Tibial artery (tissue), 4 donors: ENCODE measurements at places on chromosomes 3 and 15.

- no peaks in the 10 kb centered on the region for H3K27me3 ChIP-seq
- H3K36me3 ChIP-seq = no peaks in the 10 kb centered on the region
- H3K4me3 ChIP-seq = no peak overlapping the region
- no peaks in the 10 kb centered on the region for H3K4me1 ChIP-seq
- DNase-seq = no peak
Measured at GRCh38 chr3:186105543-186105942, 3.3 kb downstream of the ETV5 start.

DNA sequence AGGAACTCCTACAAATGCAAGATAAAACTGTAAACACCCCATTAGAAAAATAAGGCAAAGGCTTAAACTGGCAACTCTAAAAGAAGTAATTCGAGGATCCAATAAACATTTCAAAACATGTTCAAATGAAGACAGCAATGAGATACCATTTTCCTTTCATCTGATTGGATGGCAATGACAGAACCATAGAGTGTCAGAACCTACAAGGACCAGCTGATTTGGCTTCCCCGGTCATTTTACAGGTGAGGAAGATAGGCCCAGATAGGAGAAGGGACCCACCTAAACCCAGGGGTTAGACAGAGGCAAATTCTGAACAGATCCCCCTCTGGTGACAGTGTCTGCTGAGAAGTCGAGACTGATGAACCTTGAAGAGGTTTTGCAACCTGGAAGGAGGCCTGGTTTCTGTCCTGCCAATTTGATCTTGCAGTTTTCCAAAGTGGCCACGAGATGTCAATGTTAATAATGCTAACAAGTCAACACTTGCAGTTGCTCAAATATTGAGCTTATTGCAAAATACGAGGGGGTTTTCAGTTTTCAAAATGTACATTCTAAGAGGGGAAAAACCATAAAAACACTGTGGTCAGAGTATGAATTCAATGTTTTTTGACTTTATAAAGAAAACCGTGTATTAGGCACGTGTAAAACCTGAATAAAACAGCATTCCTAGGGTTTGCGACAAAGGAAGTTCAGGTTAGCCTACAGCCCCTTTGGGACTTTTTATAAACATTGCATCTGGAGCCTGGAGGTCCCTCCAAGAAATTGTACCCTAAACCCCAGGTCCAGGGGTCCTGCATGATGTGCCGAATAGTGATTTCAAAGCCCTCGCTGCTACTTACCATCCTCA lies 21.5 kb downstream of the CFAP161 start:
- H3K4me3 ChIP-seq = no peak overlapping the region
- H3K4me1 ChIP-seq = peaks cover 4% of the 10 kb centered on the region
- no peak overlapping the region for H3K27ac ChIP-seq
- DNase-seq = no peak
- H3K36me3 ChIP-seq = no peaks in the 10 kb centered on the region
- no peaks in the 10 kb centered on the region for H3K27me3 ChIP-seq

GRCh38 chr15:60893886-60894285 lies 335.2 kb downstream of the RORA start:
- no peaks in the 10 kb centered on the region for H3K27me3 ChIP-seq
- H3K4me3 ChIP-seq = no peak overlapping the region
- no peaks in the 10 kb centered on the region for H3K36me3 ChIP-seq
- H3K4me1 ChIP-seq = no peaks in the 10 kb centered on the region

- H3K27ac ChIP-seq = peak overlapping the region; percentile 95
- H3K27me3 ChIP-seq = no peaks in the 10 kb centered on the region
- no peaks in the 10 kb centered on the region for H3K36me3 ChIP-seq
- H3K4me3 ChIP-seq = peak overlapping the region; percentile 69
- DNase-seq = no peak
Measured at GRCh38 chr3:99639579-99639978, 1.2 kb downstream of the COL8A1 start.

- no peak overlapping the region for H3K4me3 ChIP-seq
- DNase-seq = no peak
- H3K36me3 ChIP-seq = no peaks in the 10 kb centered on the region
- no peaks in the 10 kb centered on the region for H3K27me3 ChIP-seq
- H3K27ac ChIP-seq = no peak overlapping the region
- peaks cover 22% of the 10 kb centered on the region for H3K4me1 ChIP-seq
Measured at GRCh38 chr15:100597862-100598261, 4.1 kb downstream of the LINS1 start.

DNA sequence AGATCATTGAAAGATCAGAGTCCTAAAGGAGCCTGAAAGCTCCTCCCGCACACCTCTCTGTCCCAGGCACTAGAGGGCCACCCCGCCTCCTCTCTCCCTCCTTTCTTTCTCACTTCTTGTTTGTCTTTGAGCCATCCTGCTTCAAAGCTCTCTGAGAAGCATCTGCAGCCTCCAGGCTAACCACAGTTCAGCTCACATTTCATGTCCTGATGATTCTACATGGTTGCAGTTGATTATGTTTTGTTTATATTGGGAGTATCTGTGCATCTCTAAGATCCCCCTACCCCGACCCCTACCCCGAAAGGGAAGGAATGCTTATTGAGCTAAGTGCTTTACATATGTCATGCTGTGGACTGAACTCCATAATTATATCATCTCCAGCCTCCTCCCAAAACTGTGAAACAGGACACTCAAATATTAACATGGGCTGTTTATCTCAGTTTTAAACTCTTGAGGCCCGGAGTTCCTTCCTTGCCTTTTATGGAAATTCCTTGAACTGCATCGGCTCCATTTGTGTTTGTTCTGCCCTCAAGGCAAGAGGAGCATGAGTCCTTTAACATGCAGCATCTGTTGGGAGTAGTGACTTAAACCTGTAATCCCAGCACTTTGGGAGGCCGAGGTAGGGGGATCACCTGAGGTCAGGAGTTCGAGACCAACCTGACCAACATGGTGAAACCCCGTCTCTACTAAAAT lies 30.9 kb downstream of the MGLL start:
- DNase-seq = no peak
- H3K27ac ChIP-seq = peak overlapping the region; percentile 79
- H3K27me3 ChIP-seq = no peaks in the 10 kb centered on the region
- peaks cover 47% of the 10 kb centered on the region for H3K4me1 ChIP-seq
- no peak overlapping the region for H3K4me3 ChIP-seq

DNA sequence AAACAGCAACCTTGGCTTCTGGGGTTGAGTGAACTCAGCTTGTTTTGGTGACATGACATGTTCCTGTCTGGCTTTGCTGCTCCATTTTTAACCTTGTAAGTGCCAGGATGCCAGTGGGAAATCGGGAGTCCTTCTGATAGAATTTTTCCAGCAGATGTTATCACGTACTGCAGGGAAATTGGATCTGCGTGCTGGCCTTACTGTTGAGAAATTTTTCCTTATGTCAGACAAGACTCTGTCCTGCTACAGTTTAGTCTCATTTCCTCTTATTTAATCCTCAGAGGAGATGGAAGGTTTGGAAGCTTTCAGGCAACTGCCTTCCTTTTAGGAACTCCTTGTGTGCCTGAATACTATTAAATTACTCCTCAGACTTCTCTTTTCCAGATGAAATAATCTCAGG lies 80.6 kb downstream of the PGPEP1L start:
- peak overlapping the region; percentile 76 for H3K27ac ChIP-seq
- H3K27me3 ChIP-seq = no peaks in the 10 kb centered on the region
- no peak for DNase-seq
- peaks cover 73% of the 10 kb centered on the region for H3K36me3 ChIP-seq
- no peak overlapping the region for H3K4me3 ChIP-seq

- no peak overlapping the region for H3K4me3 ChIP-seq
- H3K27me3 ChIP-seq = no peaks in the 10 kb centered on the region
- H3K36me3 ChIP-seq = peaks cover 5% of the 10 kb centered on the region
- H3K4me1 ChIP-seq = peaks cover 75% of the 10 kb centered on the region
- no peak for DNase-seq
- H3K27ac ChIP-seq = peak overlapping the region; percentile 71
Measured at GRCh38 chr3:66449411-66449974, 51.3 kb downstream of the LRIG1 start.

DNA sequence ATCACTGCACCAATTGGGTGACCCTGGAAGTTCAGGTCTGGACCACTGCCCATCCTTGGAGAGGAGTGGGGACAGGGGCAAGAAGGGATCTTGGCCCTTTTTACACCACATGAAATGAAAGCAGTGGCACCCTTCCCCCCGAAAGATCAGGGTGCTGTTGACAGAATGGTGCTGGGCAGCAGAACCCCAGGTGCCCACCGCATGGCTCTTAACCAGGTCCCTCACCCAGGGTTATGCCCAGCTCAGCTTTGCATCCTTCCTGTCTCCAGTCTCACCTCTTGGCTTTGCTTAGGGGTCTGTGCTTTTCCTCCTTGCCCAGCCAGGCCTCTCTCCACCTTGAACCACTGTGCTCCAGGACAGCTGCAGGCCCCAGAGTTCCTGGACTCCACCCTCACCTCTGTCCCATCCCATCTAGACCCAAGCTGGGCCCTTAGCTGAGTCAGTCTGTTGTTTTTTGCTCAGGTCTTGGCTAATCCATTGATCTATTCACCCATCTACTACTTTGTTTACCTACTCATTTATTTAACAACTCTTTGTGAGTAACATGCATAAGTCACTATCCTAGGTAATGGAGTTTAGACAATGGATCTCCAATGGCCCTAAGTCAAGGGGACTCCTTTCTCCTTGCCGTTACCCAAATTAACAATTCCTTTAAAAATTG lies 77.1 kb upstream of the PRR23E start:
- no peaks in the 10 kb centered on the region for H3K27me3 ChIP-seq
- no peaks in the 10 kb centered on the region for H3K4me1 ChIP-seq
- H3K36me3 ChIP-seq = no peaks in the 10 kb centered on the region
- H3K4me3 ChIP-seq = no peak overlapping the region

GRCh38 chr3:111744611-111745010 lies 114.5 kb upstream of the PHLDB2 start:
- H3K27me3 ChIP-seq = no peaks in the 10 kb centered on the region
- peak overlapping the region; percentile 53 for H3K27ac ChIP-seq
- H3K4me1 ChIP-seq = peaks cover 5% of the 10 kb centered on the region
- H3K4me3 ChIP-seq = no peak overlapping the region
- no peaks in the 10 kb centered on the region for H3K36me3 ChIP-seq

DNA sequence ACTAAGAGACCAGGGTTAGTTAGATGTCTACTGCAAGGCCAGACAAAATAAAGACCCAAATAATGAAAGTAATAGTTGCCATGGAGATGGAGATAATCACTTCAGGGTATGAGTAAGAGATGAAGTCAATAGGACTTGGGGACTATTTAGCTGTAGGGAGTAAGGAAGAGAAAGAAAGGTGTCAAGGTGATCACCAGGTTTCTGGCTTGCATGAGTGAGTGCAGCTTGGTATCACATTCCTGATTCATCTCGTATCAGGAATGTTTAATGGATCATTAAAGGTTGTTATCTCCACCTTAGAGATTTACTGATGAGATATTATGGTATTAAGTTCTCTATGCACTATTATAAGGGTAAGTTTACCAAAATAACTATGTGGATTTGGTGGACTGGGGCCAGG lies 357.4 kb upstream of the ATP11B start:
- no peaks in the 10 kb centered on the region for H3K36me3 ChIP-seq
- no peak for DNase-seq
- H3K4me3 ChIP-seq = no peak overlapping the region
- no peaks in the 10 kb centered on the region for H3K4me1 ChIP-seq
- H3K27me3 ChIP-seq = no peaks in the 10 kb centered on the region

DNA sequence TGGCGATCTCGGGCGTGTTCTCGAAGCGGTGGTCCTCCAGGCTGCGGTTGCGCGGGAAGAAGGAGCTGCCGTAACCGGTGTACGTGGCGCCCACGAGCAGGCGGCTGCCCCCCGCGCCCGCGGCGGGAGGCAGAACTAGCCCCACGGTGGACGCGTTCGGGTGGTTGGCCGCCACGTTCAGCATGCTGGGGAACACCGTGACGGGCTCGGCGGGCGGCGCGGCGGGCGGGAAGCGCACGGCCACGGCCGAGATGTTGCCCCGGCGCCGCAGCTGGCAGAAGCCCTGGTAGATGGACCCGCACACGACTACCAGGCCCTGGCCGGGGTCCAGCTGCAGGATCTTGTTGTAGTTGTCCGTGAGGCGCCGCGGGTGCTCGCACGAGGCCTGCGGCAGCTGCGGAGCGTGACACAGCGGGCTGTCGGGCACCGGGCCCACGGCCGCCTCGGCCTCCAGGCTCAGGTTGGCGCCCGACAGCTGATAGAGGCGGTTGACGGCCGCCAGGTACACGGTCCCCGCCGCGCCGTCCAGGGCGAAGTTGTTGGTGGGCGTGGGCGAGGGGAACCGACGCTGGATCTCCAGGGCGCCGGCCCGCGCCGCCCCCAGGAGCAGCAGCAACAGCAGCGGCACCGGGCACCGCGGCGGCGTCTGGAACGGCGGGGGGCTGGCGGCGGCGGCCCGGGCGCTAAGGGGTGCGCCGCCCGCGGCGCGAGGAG lies 397 bp downstream of the PLXND1 start:
- no peaks in the 10 kb centered on the region for H3K36me3 ChIP-seq
- peak overlapping the region; percentile 90 for H3K27ac ChIP-seq
- DNase-seq = no peak
- peak overlapping the region; percentile 58 for H3K4me3 ChIP-seq
- no peaks in the 10 kb centered on the region for H3K27me3 ChIP-seq

DNA sequence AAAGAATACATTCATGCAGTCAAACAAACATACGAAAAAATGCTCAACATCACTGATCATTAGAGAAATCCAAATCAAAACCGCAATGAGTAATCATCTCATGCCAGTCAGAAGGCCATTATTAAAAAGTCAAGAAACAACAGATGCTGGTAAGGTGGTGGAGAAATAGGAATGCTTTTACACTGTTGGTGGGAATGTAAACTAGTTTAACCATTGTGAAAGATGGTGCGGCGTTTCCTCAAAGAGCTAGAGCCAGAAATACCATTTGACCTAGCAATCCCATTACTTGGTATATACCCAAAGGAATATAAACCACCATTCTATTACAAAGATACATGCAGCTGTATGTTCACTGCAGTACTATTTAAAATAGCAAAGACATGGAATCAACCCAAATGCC lies 330.4 kb downstream of the EDEM1 start:
- no peak for DNase-seq
- H3K27me3 ChIP-seq = no peaks in the 10 kb centered on the region
- H3K4me3 ChIP-seq = no peak overlapping the region
- no peak overlapping the region for H3K27ac ChIP-seq
- H3K4me1 ChIP-seq = no peaks in the 10 kb centered on the region
- H3K36me3 ChIP-seq = no peaks in the 10 kb centered on the region

- H3K27me3 ChIP-seq = no peaks in the 10 kb centered on the region
- H3K27ac ChIP-seq = peak overlapping the region; percentile 56
- peaks cover 48% of the 10 kb centered on the region for H3K36me3 ChIP-seq
- DNase-seq = peak; percentile 67
- no peak overlapping the region for H3K4me3 ChIP-seq
- H3K4me1 ChIP-seq = peaks cover 9% of the 10 kb centered on the region
Measured at GRCh38 chr15:90645873-90646575, 71.1 kb upstream of the BLM start.

GRCh38 chr3:43273416-43273815 lies 12.9 kb upstream of the SNRK start:
- no peaks in the 10 kb centered on the region for H3K27me3 ChIP-seq
- H3K4me1 ChIP-seq = no peaks in the 10 kb centered on the region
- no peak overlapping the region for H3K27ac ChIP-seq
- no peaks in the 10 kb centered on the region for H3K36me3 ChIP-seq
- H3K4me3 ChIP-seq = no peak overlapping the region

GRCh38 chr3:112087746-112088145 lies 1.6 kb downstream of the C3orf52 start:
- H3K27me3 ChIP-seq = no peaks in the 10 kb centered on the region
- H3K27ac ChIP-seq = no peak overlapping the region
- peaks cover 21% of the 10 kb centered on the region for H3K4me1 ChIP-seq
- no peak for DNase-seq

GRCh38 chr3:127729556-127730056 lies 56.9 kb downstream of the ABTB1 start:
- no peak overlapping the region for H3K27ac ChIP-seq
- no peaks in the 10 kb centered on the region for H3K36me3 ChIP-seq
- no peaks in the 10 kb centered on the region for H3K27me3 ChIP-seq
- no peak for DNase-seq
- H3K4me1 ChIP-seq = no peaks in the 10 kb centered on the region
